ENCODE measurements at places on chromosomes 6 and 20.
A peak's percentile ranks its signal among the peaks of the same experiment; 100 is the strongest.

GRCh38 chr6:103617642-103618041, 1242.1 kb downstream of the HACE1 start:
- DNase-seq: no peak

- no peak for DNase-seq
Observed at GRCh38 chr20:50259705-50260478, 69.3 kb downstream of the CEBPB start.

GRCh38 chr6:130577178-130577919, 211.5 kb downstream of the TMEM200A start:
- DNase-seq: no peak

- peak; percentile 56 for DNase-seq
Observed at GRCh38 chr6:7721649-7722048, 4.2 kb upstream of the BMP6 start.

GRCh38 chr20:30485331-30486102, 771.9 kb upstream of the DEFB115 start:
- no peak for DNase-seq

GRCh38 chr20:33994222-33994913, 657 bp downstream of the RALY start:
- DNase-seq: peak; percentile 87

GRCh38 chr20:25328954-25329498, 61.6 kb downstream of the ABHD12 start:
- DNase-seq: no peak

- DNase-seq: no peak
Observed at GRCh38 chr6:82603871-82604270, 240.3 kb downstream of the TPBG start.

- DNase-seq: no peak
Observed at GRCh38 chr20:47557791-47558190, 56.1 kb downstream of the NCOA3 start.

- DNase-seq: no peak
Observed at GRCh38 chr6:84549917-84550316, 214.5 kb downstream of the TBX18 start.

DNA sequence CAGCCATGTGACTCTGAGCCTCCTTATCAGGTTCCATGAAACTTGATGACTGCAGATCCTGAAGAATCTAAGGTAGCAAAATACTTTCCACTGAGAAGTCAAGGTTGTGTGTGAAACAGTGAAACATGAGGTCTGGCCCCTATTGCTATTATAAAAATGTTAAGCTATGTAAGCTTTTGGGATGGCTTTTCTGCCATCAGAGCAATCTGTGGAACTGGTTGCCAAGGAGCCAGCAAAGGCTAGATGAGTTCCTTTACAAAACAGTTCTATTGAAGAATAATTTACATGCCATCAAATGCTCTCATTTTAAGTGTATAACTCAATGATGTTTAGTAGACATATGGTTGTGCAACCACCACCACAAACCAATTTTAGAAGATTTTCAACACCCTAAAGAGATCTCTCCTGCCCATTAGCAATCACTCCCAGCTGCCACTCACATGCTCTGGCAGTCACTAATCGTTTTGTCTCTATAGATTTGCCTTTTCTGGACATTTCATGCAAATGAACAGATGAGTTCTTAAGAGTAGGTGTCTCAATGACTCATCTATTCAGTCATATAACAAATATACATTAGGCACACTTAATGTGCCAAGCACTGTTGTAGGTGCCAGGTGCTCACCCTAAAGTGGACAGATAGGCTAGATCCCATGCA, 19.9 kb upstream of the MEP1A start:
- DNase-seq: no peak

DNA sequence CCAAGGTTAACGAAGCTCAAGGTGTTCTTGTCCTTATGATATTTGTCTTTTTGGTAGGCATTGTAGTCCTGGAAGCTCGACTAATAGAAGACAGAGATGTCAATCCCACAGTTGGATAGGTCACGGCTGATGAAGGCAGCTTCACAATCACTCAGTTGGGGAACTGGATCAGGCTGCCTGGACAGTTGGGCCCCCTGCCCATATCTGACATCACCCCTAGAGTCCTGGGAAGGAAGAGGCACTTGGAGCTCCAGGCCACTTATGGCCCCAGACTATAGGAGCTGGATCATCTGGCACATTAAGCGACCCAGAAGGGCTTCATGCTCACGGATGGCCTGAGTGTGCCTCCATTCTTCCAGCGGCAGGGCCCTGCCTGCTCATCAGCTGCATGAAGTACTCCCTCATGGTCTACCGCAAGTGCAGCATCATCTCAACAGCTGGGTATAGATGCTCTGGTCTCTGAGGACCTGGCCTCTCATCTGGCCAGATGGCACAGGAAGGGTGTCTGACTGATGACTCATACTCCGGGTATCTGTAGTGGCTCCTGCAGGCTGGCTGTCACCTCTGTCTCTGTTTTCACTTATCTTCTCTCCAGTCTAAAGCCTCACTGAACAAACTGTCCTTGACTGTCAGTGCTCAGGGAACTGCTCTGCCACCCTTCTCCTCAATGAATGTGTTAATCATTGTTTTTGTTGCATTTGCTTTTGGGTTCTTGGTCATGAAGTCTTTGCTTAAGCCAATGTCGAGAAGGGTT, 29.2 kb upstream of the SSR1 start:
- DNase-seq: peak; percentile 46

DNA sequence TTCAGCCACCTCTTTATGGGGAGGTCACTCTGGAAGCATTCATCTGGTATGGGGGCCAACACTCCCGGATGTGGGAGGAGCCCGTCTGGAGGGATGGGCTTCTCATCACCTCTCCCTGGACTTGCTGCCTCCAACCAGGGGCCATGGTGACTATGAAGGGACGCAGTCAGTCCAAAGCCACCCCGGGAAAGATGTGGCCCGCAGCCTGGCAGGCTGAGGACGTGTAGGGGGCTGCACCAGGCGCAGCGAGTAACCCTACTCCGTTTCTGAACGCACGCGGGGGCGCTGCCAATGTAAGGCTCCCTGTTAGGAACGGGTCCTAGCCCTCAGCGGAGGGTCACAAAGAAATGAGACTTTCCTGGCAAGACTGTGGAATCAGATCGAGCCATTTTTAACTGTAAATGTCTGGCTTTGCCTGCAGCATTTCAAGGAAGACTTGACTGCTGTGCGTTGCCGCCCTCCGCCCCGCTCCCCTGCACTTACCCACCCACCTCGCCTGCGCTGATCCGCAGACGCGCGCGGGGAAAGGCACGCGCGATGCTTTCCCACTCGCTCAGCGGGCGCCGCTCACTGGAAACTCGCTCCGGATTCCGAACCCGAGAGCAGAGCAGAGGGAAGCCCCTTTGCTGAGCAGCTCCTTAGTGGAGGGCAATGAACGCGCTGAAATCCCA, 55.1 kb downstream of the IL20RA start:
- DNase-seq: no peak

GRCh38 chr20:35467339-35468224, 12.2 kb downstream of the CEP250 start:
- no peak for DNase-seq

- peak; percentile 3 for DNase-seq
Observed at GRCh38 chr6:81450180-81450579, 302.3 kb downstream of the TENT5A start.

DNA sequence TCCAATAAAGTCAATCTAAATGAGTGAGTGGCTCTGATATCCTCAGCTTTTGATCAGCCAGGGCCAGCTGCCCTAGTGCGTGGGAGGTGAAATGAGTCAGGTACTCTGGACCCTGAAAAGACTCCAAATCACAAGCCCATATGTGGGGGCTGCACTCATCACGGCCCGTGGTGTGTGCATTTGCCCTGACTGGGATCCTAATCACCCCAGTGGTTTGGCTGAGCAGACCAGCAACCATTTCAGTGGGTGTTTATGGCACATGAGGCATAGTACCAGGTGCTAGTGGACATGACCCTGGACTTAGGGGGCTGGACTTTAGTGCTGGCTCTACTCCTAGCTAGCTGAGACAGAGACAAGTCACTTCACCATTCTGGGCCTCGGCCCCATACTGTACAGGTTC, 39.4 kb downstream of the SCML4 start:
- no peak for DNase-seq

DNA sequence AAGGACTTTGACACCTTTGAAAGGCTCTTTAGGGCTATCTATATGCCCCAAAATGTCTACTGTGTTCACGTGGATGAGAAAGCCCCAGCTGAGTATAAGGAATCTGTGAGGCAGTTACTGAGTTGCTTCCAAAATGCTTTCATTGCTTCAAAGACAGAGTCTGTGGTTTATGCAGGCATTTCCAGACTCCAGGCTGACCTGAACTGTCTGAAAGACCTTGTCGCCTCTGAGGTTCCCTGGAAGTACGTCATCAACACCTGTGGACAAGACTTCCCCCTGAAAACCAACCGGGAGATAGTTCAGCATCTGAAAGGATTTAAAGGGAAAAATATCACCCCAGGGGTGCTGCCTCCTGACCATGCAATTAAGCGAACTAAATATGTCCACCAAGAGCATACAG, 65.2 kb downstream of the GCNT2 start:
- DNase-seq: no peak

DNA sequence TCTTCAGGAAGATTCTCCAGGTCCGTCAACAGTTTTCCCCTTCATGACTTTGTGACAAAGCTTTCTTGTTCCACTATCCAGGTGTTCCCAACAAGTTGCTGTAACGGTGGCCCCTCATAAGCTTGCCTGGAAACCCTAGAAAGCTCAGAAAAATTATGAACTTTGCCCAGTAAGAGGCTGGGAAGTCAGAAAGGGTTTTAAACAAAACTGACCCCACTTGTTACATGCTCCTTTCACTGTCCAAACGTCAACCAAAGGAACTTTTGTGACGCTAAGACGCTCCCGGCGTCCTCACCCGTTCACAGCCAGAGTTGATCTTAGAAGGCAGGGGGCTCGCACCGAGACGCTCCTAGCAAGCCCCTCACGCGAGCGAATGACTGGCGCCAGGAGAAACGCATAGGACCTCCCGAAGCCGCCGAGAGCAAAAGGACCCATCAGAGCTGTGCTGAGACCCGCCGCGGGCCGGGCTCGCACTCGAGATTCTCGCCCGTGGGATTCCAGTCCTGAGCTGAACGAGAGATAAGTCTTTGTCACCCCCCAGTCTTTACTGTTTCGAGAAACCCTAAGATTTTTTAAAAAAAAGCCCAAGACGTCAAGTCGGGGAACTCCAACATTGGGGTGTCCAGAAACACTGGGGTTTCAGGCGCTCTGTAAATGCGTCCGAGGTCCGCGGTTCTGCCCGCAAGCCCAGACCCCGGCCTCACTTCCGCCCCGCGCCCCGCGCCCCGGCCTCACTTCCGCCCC, 544 bp upstream of the ACAT2 start:
- peak; percentile 30 for DNase-seq

DNA sequence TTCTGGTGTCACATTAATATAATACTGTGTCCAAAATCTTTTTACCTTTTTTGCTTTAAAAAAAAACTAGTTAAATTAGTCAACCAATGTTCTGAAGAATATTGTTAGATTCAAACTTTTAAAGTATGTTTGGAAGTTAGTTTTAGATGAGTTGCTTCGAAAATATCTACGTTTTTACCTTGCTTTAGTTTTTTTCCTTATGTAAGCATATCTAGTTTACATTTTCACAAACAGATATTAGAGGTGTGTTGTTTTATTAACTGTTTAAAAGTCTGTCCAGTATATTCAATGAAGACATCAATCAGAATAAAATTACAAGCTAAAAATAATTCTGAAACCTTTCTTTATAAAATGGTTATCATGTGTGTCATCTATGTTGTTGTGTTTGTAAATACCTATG, 375.0 kb upstream of the BTBD3 start:
- DNase-seq: no peak

GRCh38 chr6:3293271-3294155, 34.8 kb downstream of the PSMG4 start:
- no peak for DNase-seq

- DNase-seq: no peak
Observed at GRCh38 chr20:22496817-22497216, 87.6 kb downstream of the FOXA2 start.

- DNase-seq: no peak
Observed at GRCh38 chr20:10524643-10525042, 89.5 kb downstream of the SLX4IP start.

GRCh38 chr6:110613356-110613755, 136.9 kb upstream of the SLC22A16 start:
- no peak for DNase-seq

DNA sequence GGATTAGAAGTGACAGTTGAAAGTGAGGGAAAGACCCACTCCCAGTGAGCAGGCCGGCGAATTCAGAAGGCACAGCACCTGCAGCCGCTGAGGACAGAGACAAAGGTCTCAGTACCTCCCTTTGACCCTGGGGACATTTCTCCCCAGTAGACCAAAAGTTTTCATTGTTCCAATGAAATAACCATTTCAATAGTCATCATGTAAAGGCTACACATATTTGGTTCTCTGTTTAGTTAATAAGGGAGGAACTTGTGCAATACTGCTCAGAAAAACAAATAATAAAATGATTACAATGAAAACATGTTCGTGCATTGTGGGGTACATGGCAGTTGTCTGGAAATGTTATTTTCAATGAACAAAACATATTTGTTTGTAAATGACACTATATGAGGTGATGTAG, 52.5 kb downstream of the EDN1 start:
- no peak for DNase-seq

DNA sequence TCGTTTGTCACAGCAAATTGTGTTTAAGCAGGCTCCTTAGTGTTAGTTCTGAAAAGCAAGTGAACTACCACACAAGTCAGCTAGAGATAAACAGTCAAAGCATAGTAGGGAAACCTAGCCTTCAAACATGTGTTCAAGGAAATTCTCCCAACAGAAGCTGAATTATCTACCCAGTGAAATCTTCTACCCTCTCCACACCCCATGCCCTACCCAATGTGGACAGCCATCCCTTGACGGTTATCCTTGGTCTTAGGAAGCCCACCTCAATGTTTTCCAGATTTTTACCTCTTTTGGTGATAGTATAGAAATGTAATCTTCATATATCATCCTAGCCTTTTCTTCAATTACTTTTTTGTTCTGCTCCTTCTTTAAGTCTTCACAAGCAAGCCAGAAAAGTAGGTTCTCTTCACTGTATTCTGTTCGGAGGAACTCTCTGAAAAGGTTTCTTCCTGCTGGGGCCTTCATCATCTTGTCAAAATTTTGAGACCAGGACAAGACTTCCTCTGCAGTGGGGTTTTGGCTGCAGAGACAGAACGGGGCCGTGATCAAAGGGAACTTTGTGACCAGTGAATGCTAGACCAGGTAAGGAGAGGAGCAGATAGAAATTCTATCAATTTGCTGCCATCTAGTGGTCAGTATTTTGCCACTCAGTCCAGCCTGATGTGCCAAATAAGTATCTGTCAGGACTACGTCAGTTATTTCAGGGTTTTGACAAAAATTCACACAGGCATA, 21.6 kb upstream of the MTRF1L start:
- DNase-seq: peak; percentile 78

DNA sequence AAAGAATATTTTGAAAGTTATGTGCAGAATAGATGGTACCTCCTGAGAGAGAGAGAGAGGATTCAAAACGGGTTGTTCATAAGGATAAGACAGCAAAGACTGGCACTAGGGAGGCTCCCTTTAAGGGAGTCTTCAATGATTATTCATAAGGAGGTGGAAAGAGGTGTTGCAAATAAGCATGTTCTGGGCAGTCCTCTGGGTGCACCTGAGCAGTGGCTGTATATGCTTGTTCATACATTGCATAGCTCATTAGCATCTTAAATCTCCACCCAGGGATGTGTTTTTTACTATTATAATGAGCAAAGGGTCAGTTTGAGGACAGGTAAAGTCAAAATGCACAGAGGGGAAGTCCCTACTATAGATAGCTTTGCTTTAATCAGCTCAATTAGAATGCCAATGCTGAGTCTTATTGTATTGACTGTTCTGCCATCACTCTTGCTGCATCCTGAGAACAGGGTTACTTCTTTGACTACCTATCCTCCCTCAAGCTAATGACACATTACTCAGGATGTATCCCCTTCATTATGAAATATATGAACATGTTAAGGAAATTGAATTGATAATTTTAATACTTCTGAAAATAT, 10.0 kb upstream of the SIRPG start:
- DNase-seq: no peak
